ENCODE measurements at places on chromosomes 3 and 15. TPM values are rescaled to one million over a fixed set of nuclear protein-coding genes. Genes with fewer than 3 reads are reported as not detected.

DNA sequence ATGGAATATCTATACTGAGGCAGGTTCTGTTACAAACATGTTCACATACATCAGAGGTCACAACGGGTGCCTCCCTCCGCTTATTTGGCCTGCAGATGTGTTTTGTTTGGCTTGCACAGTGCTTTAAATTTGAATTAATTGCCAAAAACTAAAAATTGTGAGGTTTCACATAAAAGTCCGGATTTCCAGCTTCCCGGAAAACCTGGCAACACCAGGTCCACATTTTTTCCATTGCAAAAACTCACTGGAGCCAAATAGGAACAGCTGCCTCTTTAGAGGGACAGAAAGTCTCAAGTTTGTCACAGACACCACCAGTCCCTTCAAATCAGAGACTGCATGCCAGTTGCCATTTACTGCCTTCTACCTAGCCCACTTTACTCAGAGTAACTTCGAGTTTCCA is 205.9 kb upstream of the MDFIC2 start:
- DNase-seq, result no peak

GRCh38 chr15:34011481-34011880 is 27.5 kb downstream of the AVEN start:
- no peak for DNase-seq

- peak; percentile 52 for DNase-seq
Measured at GRCh38 chr3:23926736-23927135, 9.8 kb downstream of the RPL15 start.

DNA sequence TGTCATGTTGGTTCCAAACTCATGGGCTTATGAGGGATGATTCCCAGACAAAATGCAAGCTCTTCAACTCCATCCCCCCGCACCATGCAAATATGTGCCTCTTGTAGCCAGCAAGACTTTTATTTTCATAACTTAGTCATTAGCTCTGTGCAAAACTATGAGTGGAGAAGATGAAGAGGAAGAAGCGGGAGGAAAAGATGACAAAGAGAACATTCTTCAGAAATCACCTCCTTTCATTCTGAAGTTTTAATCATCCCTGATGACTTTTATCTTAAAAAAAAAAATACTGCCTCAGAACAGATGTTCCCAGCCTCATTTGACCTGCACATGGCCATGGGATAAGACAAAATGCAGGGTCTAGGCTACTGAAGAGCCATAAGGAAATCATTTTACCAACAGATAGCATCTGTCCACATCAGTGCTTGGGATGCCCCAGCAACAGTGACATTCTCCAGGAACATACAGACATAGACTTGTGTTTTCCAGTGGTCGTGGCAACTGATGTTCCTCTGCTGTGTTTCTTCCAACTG is 145.5 kb downstream of the WNT5A start:
- DNase-seq, result no peak

DNA sequence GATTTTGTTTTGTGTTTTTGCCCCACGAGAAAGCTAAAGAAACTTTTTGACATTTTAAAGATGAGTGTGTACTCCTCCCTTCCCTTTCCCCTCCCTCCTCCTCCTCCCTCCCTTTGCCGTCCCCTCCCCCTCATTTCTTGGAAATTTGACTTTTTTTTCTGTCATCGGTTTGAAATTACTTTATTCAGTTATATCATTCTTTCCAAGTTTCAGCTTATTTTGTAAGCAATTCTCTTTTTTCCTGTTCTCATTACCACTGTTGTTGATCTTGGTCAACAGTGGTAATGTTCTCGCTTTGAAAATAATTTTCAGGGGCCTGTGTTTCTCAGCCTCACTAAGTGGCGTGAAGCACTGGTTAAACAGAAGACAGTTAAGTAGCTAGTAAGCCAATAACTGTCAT is 178.4 kb downstream of the AKAP13 start:
- no peak for DNase-seq

GRCh38 chr3:4588466-4588865 is 95.3 kb downstream of the ITPR1 start:
- no peak for DNase-seq

Gene GASK1A
- 0.11 TPM for total RNA-seq

Gene SPINK8
- not detected for total RNA-seq

Gene SERINC4
- not detected for total RNA-seq

Gene CLEC3B
- total RNA-seq, result not detected

Gene KIF15
- 10.0 TPM for total RNA-seq
